ENCODE measurements at places on chromosomes 7 and 10.

DNA sequence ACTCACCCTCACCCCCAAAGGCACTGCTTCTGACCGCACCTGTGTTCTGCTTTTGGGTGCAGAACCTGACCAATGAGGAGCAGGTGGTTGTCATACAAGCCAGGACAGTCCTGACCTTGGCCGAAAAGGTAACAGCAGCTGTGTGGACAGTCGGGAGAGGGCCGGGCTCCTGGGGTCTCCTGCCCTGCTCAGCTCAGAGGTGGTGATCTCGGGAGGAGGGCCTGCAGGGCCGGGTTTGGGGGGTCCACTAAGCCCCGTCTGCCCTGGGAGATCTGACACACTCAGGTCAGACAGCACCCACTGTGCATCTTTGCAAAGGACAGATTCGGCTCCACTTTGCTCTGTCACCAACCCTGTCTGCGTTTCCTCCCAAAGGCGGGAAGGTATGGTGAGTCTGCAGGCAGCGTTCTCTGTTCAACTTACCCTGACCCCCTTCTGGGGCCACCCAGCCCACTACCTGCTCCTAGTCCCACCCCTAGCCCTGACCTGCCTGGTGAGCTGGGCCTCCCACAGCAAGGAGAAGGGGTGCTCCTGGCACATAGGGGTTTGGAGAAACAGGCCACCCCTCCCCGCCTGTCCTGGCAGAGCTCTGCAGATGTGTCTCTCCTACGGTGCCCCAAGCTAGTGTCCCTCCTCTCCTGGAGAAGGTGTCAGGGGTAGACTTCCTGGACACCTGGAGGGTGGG lies 33.7 kb upstream of the DPYSL4 start:
- DNase-seq = no peak

GRCh38 chr7:67618556-67619162 lies 622.0 kb downstream of the TYW1 start:
- DNase-seq = no peak

DNA sequence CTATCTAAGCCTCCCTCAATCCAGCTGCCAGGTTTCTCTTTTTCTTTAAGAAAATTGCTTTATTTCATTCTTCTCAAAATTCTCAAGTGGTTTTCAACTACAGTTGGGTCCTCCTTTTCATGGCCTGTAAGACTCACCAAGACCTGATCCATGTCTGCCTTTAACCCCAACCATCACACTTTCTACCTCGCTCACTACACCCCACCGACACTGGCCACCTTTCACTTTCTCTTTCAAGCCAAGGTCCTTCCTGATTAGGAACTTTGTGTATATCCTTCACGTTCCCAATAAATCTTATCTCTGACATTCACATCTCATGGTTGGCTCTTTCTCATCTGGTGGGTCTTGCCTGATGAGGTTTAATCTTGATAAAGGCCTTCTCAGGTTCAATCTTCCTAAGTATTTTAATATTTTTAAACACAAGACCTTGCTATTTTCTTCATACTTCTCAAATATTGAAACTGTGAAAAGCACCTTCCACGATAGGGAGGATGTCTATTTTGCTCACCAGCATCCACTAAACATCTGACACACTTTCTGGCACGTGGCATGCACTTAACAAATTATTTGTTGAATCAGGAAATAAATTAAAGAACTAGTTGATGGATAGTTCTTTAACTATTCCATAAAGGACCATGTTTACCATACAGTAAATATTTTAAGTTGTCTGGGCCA lies 624.8 kb downstream of the GRID1 start:
- no peak for DNase-seq

- DNase-seq = no peak
Measured at GRCh38 chr7:132164558-132165125, 411.6 kb downstream of the PLXNA4 start.

- peak; percentile 86 for DNase-seq
Measured at GRCh38 chr10:86666538-86666937, 1.8 kb upstream of the LDB3 start.

DNA sequence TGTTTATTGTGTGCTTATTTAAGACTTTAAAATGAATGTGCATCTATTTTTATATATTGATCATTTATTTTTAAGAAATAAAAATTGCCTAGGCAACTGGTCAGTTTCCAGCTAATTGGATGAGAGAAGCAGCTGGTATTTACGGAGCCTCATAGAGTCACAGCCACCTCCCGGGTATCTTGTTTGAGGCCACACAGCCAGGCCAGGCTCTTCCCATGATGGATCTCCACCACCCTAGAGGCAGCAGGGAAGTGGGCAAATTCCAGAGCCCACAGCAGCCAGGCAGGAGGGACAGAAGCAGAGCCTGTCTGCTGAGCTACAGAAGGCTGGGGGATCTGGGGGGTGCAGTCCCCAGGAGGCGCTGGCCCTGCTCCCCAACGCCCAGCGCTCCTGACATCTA lies 61.6 kb downstream of the CLEC2L start:
- DNase-seq = no peak

DNA sequence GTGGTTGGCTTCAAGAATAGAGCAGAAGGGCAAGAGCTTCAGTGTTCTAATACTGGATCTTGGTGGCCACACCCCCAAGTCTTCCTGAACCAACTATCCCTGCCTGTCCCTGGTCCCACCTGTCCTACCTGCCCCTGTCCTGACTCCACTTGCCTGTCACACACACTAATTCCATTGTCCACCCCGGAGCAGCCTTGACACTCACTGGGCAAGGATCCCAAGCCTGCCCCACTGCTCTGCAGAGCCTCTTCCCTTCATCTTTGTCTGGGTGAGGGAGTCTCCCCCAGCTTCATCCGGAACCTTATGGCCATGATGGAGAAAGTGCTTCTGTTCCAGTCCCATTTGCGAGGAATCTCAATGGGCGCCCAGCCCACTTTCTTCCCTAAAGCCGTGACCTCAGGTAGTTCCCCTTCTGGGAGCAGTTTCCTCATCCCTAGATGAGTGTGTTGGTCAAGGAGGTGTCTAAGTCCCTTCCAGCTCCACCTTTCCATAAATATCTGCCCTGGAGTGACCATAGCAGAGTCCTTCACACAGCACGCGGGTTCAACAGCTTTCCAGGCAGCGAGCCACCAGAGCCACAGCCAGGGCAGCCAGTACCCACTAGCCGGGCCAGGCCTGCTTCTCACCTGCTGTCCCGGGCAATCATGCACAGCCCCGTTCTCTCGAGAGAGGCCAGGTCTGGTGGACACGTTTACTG lies 61.5 kb downstream of the VIPR2 start:
- no peak for DNase-seq

DNA sequence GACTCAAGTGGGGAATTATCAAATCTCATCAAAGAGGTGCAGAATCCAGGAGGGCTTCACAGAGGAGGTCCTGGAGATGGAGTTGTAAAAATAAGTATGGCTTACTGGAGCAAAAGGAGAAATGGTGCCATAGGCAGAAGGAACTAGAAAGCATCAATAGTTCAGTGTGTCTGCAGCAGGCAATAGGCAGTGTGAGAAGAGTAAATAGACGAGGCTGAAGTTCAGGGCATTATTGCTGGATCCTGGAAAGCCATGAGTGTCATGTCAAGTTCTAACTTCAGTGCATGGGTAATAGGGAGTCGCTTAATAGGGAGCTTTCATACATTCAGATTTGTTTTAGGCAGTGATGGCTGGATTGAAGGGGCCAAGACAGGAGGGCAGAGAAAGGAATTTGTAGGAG lies 39.3 kb downstream of the CYP26A1 start:
- DNase-seq = no peak

DNA sequence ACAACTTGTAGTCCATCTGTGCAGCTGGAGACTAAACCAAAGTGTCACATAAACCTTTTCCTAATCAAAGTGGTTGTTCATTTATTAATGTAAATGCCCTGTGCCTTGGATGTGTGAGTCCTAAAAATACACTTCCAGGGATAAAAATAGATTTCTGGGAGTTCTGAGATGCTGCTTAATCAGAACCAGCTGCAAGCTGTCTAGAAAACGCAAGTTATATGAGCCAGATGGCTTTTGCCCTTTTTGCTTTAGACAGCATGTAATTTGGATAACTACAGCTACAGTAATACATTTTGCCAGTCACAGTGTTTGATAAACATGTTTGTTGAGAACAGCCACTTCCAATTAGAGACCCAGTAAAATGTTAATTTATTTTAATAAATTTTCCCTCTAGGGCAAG lies 185.1 kb upstream of the PRPS1L1 start:
- no peak for DNase-seq

- no peak for DNase-seq
Measured at GRCh38 chr7:129746857-129747529, 135.5 kb downstream of the NRF1 start.
